ENCODE measurements at places on chromosomes 1 and 21.

DNA sequence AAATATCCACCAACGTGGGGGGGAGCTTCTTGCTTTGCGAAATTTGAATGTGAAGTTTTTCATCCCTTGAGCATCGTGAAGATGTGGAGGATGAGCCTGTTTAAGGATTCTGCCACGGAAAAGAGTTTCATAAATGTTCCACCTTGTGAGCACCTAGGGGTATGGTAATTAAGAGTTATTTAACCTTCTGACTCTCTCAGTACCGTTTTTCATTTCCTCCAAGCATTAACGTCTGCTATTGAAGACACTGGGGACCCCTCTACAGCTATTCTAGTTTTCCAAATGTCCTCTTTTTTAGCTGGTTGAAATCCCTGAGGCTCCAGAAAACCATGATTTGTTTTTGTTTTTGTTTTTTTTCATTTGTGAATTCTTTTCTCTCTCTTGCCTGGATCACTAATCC is 79.1 kb upstream of the GALNT2 start:
- DNase-seq = no peak

- DNase-seq = no peak
Observed at GRCh38 chr1:32342704-32343103, 6.7 kb upstream of the MARCKSL1 start.

DNA sequence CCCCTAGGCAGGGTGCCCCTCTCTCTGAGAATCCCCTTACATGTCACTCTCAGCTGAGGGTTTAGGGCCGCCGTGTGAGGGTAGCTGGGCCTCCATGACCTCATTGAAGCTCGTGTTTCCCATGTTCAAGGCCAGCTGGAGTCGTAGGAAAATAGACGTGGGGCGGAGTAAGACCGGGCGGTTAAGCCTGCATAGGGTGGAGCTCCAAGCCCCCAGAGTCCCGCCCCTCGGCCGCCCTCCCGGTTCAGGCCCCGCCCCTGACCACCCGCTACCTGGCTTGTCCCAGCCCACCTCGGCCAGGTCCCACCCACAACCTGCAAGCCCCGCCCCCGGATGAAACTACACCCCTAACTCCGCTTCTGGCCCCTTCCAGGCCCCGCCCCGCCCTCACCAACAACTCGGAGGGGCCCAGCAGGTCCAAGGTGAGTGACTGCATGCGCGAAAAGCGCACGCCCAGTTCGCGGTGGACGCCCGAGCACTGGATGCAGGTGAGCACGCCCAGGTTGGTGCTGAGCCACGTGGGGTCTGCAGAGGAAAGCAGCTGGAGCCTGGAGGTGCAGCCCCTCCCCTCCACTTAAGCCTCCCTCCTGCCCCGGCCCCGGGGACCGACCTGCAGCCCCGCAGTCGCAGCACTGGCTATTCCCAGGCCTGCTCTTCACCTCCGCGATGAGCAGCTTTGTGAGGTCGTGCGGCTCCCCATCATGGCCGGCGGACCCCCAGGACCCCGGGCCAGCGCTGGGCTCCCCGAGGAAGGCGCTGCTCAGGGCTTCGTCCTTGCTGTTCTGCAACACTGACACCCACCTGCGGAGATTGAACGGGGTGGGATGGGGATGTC is 12.2 kb upstream of the TCEA3 start:
- peak; percentile 14 for DNase-seq

- DNase-seq = peak; percentile 22
Observed at GRCh38 chr1:171434717-171435346, 50.5 kb upstream of the PRRC2C start.

- DNase-seq = no peak
Observed at GRCh38 chr1:246178717-246179311, 328.3 kb downstream of the SMYD3 start.

DNA sequence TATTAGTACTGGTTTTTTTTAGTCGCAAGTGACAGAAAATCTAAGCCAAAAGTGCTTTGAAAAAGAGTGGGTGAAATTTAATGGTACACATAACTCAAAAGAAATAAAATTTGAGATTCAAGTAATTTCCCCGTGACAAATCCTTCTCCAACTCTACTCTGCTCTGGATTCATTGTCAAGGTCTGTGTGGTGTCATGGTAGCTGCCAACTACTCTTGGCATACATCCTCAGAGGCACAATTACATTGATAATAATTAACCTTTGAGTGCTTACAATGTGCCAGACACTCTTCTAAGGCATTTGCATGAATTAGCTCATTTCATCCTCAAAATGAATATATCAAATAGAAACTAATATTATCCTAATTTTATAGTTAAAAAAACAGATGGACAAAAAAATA is 1153.9 kb upstream of the NCAM2 start:
- no peak for DNase-seq

- no peak for DNase-seq
Observed at GRCh38 chr1:6871300-6871972, 86.2 kb downstream of the CAMTA1 start.

DNA sequence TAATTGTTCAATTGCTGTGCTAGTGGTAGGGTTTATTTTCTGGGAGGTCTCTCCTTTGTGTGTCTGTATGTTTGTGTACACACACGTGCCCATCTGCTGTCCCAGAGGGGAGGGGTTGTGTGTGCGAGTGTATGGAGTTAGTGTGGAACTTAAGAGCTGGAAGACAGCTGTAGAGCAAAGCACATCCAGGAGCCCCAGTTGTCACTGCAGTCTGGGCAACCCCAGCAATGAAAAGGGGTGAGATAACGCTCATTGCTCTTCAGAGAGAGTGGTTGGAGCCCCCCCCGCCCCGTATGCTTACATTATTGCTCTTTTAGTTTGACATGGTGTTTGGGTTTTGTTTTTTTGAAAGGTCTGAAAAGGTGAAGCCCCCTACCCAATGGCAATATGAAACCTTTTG is 36.9 kb downstream of the NCF2 start:
- DNase-seq = no peak

DNA sequence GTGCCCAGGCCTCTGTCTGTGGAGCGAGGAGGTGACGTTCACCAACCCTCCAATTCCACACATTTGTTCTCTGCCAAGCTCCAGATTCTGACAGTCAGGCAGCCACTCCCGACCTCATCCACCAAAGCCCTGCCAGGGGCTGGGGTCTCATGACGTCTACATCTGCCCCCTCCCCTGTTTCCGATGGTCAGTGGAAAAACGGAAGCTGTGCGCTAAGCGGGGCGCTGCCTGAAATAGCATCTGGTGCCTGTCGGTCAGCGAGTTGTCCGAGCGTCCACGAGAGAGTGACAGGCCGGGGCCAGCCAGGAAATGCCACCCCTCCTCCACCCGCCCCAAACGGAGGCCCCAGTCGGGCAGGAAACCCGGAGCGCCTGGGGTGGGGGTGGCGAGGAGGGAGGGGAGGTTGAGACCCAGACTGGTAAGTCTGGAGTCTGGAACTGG is 3.2 kb upstream of the TAL1 start:
- DNase-seq = no peak

GRCh38 chr1:37461698-37462436 is 12.5 kb upstream of the ZC3H12A start:
- no peak for DNase-seq
